ENCODE measurements at places on chromosomes 2 and 18.

DNA sequence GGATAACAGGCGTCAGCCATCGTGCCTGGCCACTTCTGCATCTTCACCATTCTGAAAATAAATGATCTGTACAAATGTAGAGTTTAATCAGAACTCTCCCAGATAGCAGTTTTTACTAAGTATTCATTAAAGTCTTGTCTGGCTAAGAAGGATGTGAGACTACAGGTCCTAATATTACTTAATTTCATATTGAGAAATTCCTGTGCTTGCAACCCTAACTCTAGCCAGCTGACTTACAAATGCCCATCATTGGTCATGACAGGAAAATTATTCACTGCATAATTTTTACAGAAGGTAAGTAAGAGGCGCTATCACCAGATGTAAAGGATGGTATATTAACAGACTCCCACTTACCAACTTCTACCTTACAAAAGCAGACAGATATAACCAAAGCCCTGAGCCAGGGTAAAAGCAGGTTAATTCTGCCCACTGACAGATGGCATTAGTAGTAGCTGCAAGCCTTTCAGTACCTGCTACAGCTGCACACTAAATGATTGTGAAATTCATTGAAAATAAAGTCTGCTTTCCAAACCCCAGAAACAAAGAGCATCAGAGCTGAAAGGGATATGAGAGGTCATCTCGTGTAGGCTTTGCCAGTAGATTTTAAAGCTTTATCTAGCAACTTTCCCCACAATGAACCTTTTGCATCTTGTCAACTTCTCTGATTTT lies 271.3 kb upstream of the STON1 start:
- no peak for DNase-seq

DNA sequence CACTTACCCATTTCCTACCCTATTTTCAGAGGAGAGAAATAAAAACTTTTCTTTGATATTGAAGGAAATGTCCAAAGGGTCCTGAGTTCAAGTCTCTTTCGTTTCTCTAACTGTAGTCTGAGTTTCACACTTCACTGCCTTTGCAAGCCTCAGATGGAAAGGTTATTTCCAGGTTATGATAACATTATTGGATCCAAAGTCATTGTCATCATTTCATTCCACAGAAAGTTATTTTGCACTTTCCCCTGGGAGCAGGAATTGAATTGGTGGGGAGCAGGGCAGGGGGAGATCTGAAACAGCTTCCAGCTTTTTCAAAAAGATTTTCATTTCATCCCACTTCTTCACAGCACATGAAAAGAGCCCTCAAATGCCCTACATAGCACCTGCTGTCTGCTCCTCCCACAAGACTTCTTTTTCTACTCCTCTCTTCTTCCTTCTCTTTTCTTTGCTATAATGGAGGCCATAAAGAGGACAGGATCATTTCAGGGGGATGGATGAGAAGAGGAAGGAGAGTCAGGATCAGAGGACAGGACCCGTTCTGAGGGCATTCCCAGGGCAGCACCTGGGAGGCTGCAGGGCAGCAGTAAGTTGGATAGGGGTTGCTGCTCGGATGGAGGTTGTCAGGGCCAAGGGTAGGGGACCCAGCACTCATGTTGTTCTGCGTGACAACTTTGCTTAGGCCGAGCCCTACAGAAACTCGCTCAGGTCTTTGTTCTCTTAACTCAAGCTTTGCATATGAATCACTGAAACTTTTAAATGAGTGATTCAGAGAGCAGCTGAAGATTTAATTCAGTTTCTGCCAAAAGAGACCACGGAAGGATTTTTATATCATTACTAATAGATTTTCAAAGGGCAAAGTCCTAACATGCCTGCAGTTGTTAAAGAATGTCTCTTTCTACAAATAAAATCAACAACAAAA lies 11.4 kb upstream of the GALNT5 start:
- no peak for DNase-seq

GRCh38 chr2:102592601-102593000 lies 26.8 kb upstream of the SLC9A2 start:
- no peak for DNase-seq

GRCh38 chr2:26615336-26615859 lies 25.8 kb downstream of the CIB4 start:
- no peak for DNase-seq

DNA sequence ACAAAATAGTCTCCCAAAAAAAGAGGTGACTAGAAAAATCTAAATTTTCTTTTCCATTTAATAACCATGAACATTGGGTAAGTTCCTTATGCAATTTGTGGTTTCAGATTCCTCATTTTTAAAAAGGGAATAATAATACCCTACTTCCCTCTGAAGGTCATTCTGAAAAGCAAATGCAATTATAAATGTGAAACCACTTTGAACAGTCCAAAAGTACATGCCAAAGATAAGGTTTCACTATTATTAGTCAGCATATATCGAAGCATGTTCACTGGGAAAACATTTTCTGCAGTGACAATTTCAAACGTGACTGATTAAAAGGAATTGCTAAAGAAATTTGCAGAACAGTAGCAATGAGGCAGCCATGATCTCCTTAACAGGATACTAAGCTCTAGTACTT lies 100.1 kb upstream of the RNF152 start:
- DNase-seq = no peak

DNA sequence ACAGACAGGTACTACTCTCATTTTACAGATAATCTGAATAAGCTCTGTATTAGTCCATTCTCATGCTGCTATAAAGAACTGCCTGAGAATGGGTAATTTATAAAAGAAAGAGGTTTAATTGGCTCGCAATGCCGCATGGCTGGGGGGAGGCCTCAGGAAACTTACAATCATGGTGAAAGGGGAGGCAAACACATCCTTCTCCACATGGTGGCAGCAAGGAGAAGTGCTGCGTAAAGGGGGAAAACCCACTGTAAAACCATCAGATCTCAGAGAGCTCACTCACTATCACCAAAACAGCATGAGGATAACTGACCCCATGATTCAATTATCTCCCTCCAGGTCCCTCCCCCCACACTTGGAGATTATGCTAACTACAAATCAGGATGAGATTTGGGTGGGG lies 254.4 kb downstream of the KCNE4 start:
- no peak for DNase-seq

- DNase-seq = no peak
These were observed 7.2 kb upstream of the NEU4 start for GRCh38 chr2:241801611-241802420.

DNA sequence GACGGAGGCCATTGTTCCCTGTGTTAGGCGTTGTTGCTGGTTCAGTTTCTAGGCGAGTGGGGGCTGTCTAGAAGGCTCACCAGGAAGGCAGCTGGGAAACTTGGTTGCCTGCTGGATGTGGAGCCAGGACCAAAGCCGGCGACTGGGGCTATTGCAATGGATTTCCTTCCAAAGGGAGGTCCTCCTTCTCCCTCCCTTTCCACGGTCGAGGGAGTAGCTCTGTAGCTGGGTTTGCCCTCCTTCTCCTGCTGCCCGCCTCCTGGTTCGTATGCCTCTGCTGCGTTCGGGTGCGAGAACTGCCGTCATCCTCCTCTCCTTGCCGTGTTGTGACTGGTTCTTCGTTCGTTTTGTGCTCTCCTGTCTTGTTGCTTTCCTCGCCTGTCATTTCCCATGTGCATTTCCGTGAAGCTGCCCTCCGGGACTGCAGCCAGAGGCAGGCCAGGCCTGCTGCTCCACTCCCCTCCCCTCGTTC lies 203.4 kb downstream of the NEDD4L start:
- DNase-seq = no peak

DNA sequence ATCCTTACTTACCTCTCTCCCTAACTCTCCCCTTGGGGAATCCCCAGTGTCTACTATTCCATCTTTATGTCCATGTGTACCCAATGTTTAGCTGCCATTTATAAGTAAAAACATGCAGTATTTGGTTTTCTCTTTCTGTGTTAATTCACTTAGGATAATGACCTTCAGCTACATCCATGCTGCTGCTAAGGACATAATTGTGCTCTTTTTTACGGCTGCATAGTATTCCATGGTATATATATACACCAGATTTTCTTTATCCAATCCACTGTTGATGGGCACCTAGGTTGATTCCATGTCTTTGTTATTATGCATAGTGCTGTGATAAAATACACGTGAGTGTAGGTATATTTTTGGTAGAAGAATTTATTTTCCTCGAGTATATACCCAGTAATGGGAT lies 24.3 kb upstream of the RIOK3 start:
- DNase-seq = no peak

- DNase-seq = no peak
These were observed 113.1 kb downstream of the ZNF532 start for GRCh38 chr18:58977801-58978200.

DNA sequence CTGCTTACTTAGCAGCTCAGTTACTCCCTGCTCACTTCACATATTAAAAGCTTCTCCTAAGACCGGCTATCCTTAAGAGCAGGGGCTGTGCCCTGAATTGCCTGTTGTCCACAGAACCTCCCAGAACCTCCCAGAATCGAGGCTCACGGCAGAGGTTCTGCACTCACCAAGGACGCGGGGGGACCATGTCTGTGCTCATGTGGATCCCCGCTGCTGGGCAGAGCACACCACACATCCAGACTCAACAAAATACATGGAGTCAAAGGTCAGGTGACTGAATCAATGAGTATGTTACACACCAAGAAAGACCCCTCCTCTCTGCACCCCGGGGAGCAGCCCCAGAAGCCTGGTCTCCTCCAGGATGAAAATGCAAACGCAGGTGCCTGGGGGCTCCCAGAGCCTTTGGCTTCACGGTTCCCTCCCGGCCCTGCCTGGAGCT lies 149.0 kb downstream of the MBP start:
- DNase-seq = no peak

DNA sequence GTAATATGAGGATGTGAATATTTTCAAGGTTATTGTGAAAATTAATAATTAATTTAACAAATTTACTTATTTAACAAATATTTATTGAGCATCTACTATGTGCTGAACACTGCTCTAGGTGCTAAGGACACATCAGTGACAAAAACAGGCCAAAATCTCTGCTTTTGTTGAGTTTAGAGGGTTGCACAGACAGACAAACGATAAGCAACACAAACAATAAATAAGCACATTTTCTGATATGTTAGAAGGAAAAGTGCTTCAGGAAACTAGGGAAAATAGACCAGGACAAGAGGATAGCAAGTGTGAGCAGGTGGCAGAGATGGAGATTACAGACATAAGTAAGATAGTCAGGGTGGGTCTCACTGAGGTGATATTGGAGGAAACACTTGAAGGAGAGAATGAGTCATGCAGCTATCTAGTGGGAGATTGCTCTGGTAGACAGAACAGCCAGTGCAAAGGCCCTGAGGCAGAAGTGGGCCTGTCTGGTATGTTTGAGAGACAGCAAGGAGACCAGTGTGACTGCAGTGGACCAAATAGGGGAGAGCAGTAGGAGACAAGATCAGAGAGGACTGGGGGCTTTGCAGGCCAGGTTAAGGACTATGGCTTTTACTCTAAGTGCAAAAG lies 38.3 kb downstream of the SFXN5 start:
- DNase-seq = no peak

- DNase-seq = no peak
These were observed 205.0 kb downstream of the UBE2E3 start for GRCh38 chr2:181185421-181185820.

DNA sequence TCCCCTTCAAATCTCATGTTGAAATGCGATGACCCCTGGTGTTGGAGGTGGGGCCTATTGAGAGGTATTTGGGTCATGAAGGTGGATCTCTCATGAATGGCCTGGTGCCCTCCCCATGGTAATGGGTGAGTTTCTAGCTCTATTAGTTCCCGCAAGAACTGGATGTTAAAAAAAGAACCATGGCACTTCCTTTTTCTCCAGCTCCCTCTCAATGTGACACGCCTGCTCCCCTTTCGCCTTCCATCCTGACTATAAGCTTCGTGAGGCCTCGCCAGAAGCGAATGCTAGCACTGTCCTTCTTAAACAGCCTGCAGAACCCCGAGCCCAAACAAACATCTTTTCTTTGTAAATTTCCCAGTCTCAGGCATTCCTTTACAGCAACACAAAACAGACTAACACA lies 303.2 kb upstream of the REV1 start:
- DNase-seq = no peak

DNA sequence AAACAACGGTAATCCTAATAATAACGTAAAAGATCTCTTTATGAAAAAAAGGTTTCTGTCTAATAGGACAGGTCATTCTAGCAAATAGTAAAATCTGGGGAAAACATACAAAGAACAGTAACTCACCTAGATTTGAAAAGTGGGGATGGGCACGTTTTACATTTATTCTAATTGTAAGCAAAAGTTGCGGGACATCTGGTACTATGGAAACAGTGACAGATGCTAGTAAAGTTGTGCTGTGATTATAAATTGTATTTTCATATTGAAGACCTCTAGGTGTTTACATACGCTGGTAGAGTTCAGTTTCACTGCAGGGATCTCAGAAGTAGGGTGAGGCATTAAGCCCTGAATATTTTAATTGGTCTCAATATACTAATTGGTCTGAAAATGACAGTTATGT lies 422.5 kb downstream of the DPP10 start:
- DNase-seq = no peak

GRCh38 chr18:64052772-64053171 lies 82.9 kb downstream of the SERPINB8 start:
- no peak for DNase-seq

- no peak for DNase-seq
These were observed 38.6 kb downstream of the SNED1 start for GRCh38 chr2:241036964-241037421.

DNA sequence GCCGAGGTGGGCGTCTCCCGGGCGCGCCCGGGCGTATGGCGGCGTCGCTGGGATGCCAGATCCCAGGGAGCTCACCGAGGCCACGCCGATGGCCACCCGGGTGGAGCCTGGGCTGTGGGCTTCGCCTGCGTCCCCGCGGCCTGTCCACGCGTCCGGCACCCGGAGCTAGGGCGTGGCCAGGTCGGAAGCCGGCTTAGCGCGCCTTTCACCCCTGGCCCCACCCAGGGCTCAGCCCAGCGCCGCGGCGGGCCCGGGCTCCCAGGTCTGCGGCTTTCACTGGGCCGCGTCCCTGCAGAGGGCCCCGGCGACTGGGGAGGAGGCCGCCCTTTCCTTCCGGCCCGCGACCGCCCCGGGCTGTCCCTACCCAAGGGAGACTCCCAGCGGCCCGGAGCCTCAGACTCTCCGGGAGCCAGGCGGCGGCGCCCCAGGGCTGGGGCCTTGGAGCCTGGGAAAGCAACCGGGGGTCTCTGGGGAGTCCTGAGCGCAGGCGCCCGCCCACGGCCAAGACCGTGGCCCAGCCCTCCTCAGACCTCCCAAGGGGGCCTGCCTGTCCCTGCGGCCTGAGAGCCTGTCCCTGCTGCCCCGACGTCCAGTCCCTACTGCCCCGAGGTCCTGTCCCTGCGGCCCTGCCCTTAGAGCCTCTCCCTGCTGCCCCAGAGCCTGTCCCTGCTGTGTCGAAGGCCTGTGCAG lies 36.3 kb upstream of the ITM2C start:
- no peak for DNase-seq

- DNase-seq = no peak
These were observed 90.7 kb downstream of the STK39 start for GRCh38 chr2:168156661-168157060.

DNA sequence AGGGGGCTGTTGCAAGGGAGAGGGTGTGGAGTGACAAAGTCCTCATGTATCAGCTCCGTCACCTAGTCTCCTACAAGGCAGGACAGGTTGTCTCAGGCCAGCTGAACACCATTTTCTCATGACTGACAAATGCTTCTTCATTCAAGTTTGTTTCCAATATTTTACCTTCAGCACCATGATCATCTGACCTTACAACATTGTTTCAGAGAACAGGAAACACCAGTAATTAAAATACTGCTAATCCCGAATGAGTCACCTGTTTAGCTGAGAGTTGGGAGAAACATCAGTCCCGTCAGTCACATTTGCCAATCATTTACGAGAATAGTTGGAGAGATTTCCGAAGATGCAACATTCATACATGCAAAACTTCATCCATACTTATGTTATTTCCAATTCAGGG lies 25.7 kb upstream of the SP5 start:
- no peak for DNase-seq

GRCh38 chr18:68447286-68447685 lies 267.6 kb downstream of the TMX3 start:
- no peak for DNase-seq
